ENCODE measurements at places on chromosomes 13 and 19.

DNA sequence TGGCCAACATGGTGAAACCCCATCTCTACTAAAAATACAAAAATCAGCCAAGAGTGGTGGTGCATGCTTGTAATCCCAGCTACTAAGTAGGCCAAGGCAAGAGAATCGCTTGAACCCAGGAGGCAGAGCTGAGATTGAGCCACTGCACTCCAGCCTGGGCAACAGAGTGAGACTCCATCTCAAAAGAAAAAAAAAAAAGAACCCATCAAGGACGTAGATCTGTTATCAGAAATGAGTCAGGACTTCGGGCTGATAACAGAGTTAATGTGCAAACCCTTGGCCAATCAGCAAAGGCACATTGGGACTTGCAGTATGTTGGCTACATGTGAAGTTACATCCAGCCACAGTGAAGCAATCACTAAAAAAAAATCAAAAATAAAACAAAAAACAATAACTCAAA is 4.8 kb upstream of the LGALS7B start:
- no peak for DNase-seq

- DNase-seq = no peak
These were observed 8.7 kb downstream of the PIK3R2 start for GRCh38 chr19:18161636-18162002.

DNA sequence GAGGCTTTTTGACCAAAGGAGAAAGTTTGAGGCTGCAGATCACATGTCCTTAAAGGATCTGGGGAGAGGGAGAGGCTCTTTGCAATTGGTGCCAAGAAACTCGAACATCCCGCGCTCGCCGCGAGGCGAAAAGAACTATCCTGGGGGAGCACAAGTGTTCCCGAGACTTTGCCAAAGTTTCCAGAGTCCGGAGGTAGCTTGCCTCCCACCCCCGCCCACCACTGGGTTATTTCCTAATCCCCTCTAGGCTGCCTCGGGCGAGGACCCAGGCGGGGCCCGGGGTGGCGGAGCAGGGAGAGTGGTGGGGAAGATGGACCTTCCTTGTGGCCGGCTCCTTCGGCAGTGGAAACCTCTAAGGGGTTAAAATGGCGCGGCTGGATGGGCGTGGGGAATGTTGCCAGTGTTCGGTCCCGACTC is 114.5 kb downstream of the KCNRG start:
- no peak for DNase-seq

DNA sequence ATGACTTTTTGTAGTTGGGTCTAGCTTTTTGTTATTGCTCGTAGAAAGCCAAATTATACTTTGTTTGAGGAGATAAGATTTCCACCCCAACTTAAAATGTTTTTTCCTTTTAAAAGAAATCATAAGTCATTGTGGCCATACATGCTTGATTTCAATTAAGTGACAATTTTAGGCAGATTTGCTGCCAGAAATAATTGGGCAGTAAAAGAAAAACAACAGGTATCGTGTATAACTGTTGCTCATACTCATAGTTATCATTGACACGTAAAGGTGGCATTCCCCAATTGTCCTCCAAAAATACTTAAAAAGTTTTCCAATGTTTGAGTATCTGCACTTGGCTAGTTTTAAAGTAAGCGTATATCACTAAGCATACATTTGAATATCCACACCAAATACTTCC is 313.0 kb downstream of the TEX29 start:
- no peak for DNase-seq

DNA sequence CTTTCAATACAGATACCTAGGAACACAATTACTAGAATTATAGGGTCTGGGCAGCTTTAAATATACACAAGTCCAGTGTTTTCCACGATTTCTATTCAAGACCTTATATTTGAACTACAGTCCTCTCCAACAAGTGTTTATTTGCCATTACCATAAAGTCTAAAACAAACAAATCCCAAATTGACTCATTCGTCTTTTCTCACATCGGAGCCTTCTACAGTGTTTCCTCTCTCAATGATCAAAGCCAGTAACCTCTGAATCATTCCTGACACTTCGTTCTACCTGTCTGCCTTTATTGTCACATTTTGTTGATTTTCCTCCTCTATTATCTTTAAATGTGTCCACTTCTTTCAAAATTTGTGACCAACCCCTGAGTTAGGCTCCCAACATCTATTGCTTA is 1356.5 kb upstream of the SLC10A2 start:
- DNase-seq = no peak

DNA sequence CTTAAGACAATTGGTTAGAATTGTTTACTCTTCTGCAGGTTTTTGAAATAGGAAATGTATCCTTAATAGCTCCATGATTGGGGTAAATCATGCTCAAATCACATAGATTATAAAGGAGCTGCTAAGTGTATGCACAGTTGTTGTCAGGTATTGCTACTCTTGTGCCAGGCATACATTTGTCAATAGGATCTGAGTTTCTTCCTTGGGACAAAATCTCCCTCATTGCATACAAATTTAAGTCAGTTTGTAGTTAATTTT is 109.3 kb upstream of the MLNR start:
- DNase-seq = no peak

- no peak for DNase-seq
These were observed 14.6 kb downstream of the RAB20 start for GRCh38 chr13:110546926-110547325.

GRCh38 chr19:52369559-52370340 is at the start of gene ZNF880:
ZNF880 (plus strand) TSS chr19:52369923; CDS start chr19:52369966, 43 bp downstream.
- DNase-seq = peak; percentile 90

DNA sequence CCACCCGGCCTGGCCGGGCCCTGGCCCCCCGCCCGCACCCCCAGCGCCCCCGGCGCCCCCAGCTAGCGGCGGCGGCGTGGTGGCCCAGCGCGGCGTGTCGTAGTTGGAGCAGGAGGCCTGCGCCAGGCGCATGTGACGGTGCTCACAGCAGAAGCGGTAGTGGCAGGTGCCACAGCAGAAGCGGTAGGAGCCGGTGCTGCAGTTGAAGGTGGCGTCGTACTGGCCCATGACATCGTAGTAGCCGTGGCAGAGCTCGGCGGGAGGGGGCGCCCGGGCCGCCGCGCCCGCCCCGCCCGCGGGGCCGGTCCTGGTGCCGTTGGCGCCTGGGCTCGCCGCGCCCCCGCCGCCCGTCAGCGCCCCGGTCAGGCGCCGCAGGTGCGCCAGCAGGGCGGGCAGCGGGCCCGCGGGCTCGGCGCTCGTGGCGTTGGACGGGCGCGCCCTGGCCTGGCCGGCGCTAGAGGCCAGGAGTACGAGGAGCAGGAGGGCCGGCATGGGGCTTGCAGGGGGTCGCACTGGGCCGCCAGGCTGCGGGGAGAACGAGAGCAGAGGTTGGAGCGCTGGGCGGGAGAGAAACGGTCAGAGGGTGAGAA is 633 bp downstream of the SHISA7 start:
- no peak for DNase-seq

- DNase-seq = peak; percentile 74
These were observed 372 bp upstream of the ZNF699 start for GRCh38 chr19:9309974-9310446.

Measured in stimulated activated CD8-positive, alpha-beta memory T cell treated with anti-CD3 and anti-CD28 coated beads, Interleukin-7, amount 100 ng/mL, for 24 hours (primary cell).